Left lung (tissue), 14 donors: ENCODE measurements at places on chromosomes 1 and 21. TPM values are rescaled to one million over a fixed set of nuclear protein-coding genes. Genes with fewer than 3 reads are reported as not detected.

The CD53 gene
- total RNA-seq: 83.5 TPM

The MPL gene
- 0.67 TPM for total RNA-seq

The DENND2C gene
- 4.7 TPM for total RNA-seq

The MAP3K21 gene
- 8.9 TPM for total RNA-seq

GRCh38 chr1:201269281-201269680 lies 14.0 kb upstream of the PKP1 start:
- DNase-seq: no peak
- no peaks in the 10 kb centered on the region for H3K4me1 ChIP-seq
- H3K36me3 ChIP-seq: no peaks in the 10 kb centered on the region
- no peaks in the 10 kb centered on the region for H3K27me3 ChIP-seq
- no peak overlapping the region for H3K4me3 ChIP-seq

DNA sequence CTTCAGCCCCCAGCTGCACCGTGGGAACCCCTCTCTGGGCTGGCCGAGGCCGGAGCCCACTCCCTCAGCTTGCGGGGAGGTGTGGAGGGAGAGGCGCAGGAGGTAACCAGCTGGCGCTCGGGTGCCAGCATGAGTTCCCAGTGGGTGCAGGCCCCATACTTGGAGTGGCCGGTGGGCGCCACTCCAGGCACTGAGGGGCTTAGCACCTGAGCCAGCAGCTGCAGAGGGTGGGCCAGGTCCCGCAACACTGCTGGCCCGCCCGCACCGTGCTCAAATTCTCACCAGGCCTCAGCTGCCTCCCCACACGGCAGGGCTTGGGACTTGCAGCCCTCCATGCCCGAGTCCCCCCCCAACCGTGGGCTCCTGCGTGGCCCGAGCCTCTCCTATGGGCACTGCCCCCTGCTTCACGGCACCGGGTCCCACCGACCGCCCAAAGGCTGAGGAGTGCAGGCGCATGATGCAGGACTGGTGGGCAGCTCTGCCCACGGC lies 47.2 kb downstream of the LRRC53 start:
- H3K27me3 ChIP-seq: no peaks in the 10 kb centered on the region
- H3K27ac ChIP-seq: no peak overlapping the region
- no peak for DNase-seq
- H3K36me3 ChIP-seq: no peaks in the 10 kb centered on the region
- no peak overlapping the region for H3K4me3 ChIP-seq

DNA sequence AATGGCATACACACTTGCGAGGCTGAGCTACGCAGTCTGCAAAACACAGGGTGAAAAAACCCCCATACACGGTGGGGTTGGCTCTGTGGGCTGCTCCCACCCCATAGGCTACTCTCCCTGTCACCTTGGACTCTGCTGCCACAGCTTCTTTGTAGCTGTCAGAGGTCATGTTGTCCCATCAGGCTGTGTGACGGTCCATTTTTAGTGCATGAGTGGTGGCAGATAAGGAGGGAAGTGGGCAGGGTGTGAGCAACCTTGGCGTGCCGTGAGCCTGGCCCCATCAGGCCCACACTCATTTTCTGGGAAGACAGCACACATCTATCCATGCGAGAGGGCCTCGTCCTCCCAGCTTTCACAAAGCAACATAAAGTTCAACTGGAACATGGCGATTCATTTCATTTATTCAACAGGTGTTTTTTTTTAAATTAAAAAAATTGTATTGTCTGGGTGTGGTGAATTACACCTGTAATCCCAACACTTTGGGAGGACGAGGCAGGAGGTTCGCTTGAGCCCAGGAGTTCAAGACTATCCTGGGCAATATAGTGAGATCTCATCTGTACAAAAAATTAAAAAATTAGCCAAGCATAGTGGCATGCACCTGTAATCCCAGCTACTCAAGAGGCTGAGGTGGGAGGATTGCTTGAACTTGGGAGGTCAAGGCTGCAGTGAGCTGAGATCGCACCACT lies 9.5 kb downstream of the GPR137B start:
- no peak overlapping the region for H3K4me3 ChIP-seq
- no peak for DNase-seq
- no peaks in the 10 kb centered on the region for H3K36me3 ChIP-seq
